ENCODE measurements at places on chromosomes 11 and 22. TPM values are rescaled to one million over a fixed set of nuclear protein-coding genes. Genes with fewer than 3 reads are reported as not detected.
A peak's percentile ranks its signal among the peaks of the same experiment; 100 is the strongest.

The ACRV1 gene
- not detected for total RNA-seq

GRCh38 chr11:67440229-67441097 lies 2.8 kb downstream of the CORO1B start:
- H3K27ac ChIP-seq = peak overlapping the region; percentile 22
- peaks cover 21% of the 10 kb centered on the region for H3K36me3 ChIP-seq
- peaks cover 20% of the 10 kb centered on the region for H3K4me1 ChIP-seq
- DNase-seq = no peak
- H3K27me3 ChIP-seq = no peaks in the 10 kb centered on the region

DNA sequence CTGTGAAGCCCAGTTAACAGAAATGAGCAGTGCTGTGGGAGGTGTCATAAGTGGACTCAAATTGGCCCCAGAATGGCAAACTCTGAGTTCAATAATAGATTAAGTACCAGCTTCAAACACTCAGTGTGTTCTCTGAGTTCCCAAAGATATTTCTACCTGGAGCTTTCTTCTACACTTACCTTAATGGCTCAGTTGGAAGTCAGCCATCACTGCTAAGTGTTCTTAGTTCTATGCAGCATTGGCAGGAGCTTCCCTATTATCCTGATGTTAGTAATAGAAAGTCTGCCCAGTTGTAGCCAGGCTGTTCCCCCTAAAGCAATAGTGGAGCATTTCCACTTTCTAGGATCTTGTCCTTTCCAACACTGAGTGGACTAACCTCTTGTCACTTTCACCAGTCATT lies 9.7 kb upstream of the PIK3IP1 start:
- H3K27ac ChIP-seq = no peak overlapping the region
- no peak overlapping the region for H3K4me3 ChIP-seq
- H3K36me3 ChIP-seq = no peaks in the 10 kb centered on the region
- H3K4me1 ChIP-seq = no peaks in the 10 kb centered on the region
- DNase-seq = no peak

The TMEM45B gene
- 60.0 TPM for total RNA-seq

- DNase-seq = no peak
- H3K36me3 ChIP-seq = no peaks in the 10 kb centered on the region
- no peak overlapping the region for H3K4me3 ChIP-seq
- no peaks in the 10 kb centered on the region for H3K4me1 ChIP-seq
These were observed 96.0 kb downstream of the TRPC6 start for GRCh38 chr11:101487775-101488174.

- no peaks in the 10 kb centered on the region for H3K36me3 ChIP-seq
- no peaks in the 10 kb centered on the region for H3K4me1 ChIP-seq
- no peak overlapping the region for H3K27ac ChIP-seq
- no peak for DNase-seq
These were observed 172.4 kb upstream of the C11orf87 start for GRCh38 chr11:109249597-109249996.

DNA sequence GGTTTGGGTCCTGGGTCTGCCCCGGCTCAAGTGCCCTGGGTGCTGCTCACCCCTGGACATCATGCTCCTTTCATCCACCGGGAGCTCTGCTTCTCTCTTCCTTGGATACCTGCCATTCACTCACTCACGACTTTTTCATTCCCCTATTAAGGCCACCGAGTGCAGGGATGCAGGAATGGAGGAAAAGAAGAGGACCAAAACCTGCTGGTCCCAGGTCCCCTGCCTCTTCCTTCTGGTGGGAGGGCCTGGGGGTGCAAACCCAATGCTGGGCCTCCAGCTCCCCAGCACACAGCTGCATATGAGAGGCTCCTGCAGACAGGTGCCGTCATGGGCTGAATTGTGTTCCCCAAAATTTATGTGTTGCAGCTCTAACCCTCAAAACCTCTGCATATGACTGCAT lies 36.8 kb upstream of the MYEOV start:
- DNase-seq = no peak
- H3K36me3 ChIP-seq = no peaks in the 10 kb centered on the region
- no peak overlapping the region for H3K4me3 ChIP-seq

The KCNK7 gene
- total RNA-seq = 0.49 TPM

The MS4A3 gene
- total RNA-seq = not detected

DNA sequence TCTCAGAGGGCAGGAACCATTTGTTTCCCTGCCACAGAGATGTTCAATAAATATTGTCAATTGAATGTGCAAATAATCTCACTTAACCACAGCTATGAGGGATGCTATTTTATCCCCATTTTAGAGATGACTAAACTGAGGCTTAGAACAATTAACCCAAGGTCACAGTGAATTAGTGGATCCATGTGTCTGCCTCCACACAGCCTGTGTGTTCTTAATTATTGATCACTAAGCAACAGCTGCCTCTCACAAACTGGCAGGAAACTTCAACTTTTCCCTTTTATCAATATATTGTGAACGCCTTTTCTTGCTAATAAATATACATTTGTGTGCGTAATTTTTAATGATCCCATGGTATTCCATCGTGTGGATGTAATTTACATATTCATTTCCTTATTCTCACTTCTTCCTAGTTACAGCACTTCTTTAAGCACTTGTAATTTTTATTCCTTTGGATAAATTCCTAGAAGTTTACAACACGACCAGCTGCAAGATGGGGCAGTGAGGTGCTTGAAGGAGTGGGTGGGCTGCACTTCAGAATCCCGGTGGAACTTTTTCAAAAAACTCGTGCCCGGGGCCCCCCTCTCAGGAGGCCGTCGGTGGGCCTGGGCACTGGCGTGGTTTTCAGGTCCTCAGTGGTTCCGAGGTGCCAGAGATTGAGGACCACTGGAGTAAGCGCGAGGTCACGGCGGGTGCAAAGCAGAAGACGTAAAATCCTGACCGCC lies 915 bp upstream of the SREBF2 start:
- H3K36me3 ChIP-seq = peaks cover 2% of the 10 kb centered on the region
- no peak for DNase-seq
- peak overlapping the region; percentile 26 for H3K4me3 ChIP-seq
- H3K4me1 ChIP-seq = peaks cover 11% of the 10 kb centered on the region
- H3K27me3 ChIP-seq = no peaks in the 10 kb centered on the region

- no peaks in the 10 kb centered on the region for H3K27me3 ChIP-seq
- H3K4me1 ChIP-seq = no peaks in the 10 kb centered on the region
- no peak for DNase-seq
- no peaks in the 10 kb centered on the region for H3K36me3 ChIP-seq
- H3K4me3 ChIP-seq = no peak overlapping the region
- no peak overlapping the region for H3K27ac ChIP-seq
These were observed 244.2 kb downstream of the ETS1 start for GRCh38 chr11:128343135-128343514.

DNA sequence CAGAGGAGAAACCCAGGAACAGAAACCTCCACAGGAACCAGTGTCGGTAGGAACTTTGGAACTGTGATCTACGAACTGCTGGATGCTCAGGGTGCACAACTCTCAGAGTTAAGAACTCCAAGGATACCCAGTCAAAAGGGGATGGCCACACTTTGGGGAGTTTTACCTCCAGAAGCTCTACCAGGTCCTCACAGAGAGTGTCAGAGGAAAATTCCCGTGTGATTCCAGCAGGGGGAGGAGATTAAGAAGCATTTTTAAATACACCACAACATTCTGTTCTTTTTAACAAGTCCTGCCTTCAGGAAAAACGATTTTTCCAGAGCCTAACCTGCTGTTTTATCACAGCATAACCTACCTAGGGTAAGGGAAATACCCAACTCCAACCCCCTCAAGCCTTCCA lies 104.0 kb downstream of the SOX6 start:
- no peak overlapping the region for H3K27ac ChIP-seq
- no peak for DNase-seq
- H3K27me3 ChIP-seq = no peaks in the 10 kb centered on the region
